ENCODE measurements at places on chromosomes 3 and 15.

DNA sequence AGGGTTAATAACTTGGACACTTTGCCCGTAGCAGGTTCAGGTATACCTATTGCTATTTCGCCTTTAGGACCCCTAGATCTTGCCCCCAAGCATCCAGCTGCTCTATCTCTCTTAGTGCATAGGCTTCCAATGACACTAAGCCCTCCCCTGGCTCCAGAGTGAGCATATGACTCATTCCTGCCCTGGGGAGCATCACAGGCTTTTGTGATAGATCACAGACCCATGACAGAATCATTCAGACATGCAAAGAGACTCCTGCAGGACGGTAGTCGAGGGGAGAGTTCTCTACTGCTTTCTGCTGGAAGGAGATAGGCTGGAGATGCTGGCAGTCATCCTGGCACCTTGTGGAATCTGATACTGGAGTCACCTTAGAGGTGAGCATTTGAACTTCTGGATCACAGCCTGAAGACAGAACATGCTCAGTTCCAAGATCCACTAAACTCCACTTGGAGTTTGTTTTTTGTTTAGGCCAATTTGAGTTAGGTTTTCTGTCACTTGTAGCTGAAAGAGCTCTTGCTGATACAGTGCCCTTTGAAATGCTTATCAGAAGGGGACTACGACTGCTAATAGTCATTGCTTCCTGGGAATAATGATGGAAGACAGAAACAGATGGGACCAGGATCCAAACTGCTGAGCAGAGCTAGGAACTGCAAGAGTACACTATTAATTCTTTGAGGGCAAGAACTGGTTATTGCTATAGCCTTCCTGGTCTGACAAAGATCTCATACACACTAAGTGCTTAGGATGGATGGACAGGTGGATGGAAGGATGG, 11.0 kb downstream of the LYSMD2 start:
- peak; percentile 92 for DNase-seq

- DNase-seq: peak; percentile 82
These were observed 42.7 kb upstream of the PRICKLE2 start for GRCh38 chr3:64267721-64268604.

GRCh38 chr3:165920984-165921383, 83.8 kb upstream of the BCHE start:
- no peak for DNase-seq

DNA sequence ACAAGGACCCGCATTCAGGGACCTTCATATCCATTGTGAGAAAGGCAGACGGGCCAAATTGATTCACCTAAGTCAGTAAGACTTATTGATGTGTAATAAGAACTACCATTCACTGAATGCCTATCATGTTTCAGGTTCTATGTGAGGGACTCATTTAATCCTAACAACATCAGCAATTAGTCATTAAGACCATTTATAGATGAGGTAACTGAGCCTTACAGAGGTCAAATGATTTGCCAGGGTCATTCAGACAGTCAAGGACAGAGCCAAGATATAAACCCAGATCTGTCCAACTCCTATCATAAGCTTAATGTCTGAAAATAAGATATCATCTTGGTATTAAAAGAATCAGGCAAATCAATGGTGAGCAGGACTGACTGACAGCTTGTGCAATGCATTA, 453.8 kb downstream of the MAGI1 start:
- DNase-seq: no peak

DNA sequence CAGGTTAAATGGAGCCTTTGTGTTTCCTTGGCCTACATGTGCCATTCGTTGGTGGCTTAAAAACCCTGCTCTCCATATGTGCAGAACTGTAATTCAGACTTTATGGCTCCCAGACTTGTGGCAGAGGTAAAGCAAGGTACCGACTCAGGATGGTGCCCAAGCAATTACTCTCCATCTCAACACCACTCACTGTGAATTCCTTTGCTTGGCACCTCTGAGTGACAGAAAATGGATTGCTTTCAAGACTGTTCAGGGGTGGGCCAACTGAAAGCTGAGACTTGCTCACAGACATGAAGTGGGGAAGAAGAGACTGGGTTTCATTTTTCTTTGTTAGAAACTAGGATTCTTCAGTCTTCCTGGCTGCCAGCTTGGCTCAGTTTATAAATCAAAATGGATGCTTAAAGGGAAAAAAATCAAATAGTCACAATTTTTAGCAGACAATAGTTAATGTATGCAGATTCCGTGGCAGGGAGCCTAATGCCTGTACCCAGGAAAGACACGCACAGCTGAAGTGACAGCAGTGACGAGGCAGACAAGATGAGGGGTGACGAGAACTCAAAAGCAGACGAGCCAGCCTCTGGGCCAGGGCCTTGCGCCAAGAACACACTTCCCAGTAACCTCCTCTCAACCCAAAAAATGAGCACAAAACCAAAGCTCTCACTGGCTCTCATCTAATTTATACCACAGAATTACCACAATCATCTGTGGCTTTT, 207.9 kb upstream of the SLC2A2 start:
- no peak for DNase-seq

- DNase-seq: peak; percentile 98
These were observed at the start of gene ATP6V1A for GRCh38 chr3:113746548-113747282. TSS of gene ATP6V1A (plus strand) at chr3:113747035. CDS start at chr3:113778754, 31,719 bp downstream.

DNA sequence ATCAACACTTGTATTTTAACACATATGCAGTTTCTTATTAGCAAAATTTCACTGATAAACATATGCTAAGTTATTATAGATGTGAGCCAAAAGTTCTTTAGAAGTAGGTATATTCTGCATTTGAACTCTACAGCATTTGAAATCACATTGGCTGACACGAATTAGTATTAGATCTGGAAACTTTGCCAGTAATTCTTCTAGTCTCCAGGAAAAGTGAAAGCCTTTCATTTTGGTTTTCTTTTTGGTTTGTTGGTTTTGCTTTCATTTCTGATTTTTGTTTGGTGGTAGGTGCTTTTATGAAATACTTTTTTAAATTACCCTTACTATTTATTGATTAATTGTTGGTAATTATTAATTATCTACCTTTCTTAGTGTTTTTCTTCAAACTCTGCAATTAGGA, 72.9 kb downstream of the RBMS3 start:
- peak; percentile 42 for DNase-seq

GRCh38 chr3:120569222-120570057, 26.7 kb upstream of the NDUFB4 start:
- DNase-seq: no peak

- DNase-seq: no peak
These were observed 241.8 kb downstream of the WNT5A start for GRCh38 chr3:55245351-55245750.

DNA sequence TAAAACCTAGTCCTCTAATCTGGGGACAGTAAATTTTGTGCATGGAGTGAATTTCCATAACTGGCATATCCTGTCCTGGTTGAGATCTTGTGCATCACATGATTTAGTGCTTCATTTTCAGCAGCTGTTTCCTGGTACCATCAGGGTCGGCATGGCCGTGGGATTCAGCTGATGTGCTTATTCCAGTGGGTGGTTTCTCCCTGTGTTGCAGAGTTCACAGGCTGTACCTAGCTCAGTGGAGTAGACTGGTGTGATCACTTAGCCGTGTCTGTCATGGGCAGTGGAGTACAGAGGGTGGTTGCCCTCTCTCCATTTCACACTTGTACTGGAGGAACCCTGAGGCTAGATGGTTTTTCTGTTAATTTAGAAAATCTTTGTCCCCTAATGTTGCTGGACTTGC, 228.5 kb downstream of the PTPRG start:
- no peak for DNase-seq

- DNase-seq: no peak
These were observed 120.4 kb upstream of the IQSEC1 start for GRCh38 chr3:13193320-13194284.

GRCh38 chr3:99928771-99929744, 111.4 kb downstream of the CMSS1 start:
- no peak for DNase-seq

DNA sequence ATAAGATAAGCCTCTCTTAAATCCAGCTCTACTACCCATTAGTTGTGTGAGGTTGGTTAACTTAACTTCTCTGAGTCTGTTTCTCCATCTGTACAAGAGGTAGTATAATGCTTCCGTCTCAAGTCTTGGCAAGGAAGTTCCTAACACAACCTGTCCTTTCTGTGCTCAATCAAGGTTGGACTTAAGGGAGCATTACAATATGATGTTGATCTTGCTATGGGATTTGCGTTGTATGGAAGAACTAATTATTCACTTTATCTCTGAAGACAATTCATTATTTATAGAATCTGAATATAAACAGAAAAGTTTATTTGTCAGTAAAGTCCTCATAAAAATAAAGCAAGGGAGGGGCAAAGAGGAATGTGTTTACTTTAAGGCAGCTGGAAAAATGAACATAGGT, 18.9 kb upstream of the SPTSSB start:
- DNase-seq: no peak

DNA sequence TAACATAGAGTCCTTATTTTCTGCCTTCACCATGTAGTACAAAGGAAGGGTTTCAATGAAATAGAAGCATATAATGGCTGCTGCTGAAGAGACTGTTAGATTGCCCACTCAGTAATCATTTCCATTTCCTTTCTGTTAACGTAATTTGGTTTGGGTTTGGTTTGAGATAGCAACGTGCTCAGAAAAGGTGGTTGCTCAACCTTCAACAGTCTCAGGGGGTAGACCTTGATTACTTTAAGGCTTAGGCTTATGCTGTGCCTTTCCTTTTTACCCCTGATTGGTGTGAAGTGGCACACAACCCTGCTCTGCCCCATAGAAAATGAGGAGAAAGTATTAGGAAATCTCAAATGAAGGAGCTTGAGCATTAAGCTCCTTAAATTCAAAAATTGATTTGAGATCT, 163.7 kb upstream of the TP63 start:
- no peak for DNase-seq

GRCh38 chr15:81758818-81759284, 287.0 kb downstream of the MEX3B start:
- DNase-seq: no peak

- DNase-seq: peak; percentile 60
These were observed 87.2 kb downstream of the TJP1 start for GRCh38 chr15:29734917-29735572.

DNA sequence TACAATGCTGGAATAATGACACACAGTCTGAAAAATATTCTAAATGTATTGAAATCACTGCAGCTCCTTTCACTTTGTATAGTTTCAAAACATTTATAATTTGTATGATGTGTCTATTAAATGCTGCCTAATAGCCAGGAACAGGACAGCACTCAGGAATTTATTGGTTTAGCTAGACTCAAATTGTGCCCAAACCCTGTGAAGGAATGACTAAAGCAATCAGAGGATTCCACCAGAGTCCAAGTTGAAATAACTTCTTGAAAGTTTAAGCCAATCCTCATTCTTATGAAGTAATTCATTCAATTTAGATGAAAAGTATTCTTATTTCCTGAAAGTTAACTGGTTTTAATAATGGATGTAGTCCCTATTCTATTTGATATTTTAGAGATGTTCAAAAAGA, 267.0 kb downstream of the ZMAT3 start:
- DNase-seq: no peak

DNA sequence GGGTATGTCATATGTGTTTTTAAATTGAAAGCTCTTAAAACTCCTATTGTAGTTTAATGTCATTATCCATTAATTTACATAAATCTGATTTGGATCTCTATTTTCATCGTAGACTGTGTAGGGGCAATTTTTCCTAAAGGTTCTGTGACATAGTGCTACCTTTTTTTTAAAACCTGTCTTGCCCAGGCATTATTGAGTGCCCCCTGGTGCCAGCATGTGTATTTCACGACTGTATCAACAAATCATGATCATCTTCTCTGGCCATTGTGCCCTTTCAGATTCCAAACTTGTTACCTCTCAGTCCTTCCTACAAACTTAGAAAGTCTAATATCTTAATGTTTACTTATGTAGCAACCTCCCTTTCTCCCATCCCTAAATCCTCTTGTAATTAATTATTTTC, 97.2 kb upstream of the FLNB start:
- DNase-seq: no peak

DNA sequence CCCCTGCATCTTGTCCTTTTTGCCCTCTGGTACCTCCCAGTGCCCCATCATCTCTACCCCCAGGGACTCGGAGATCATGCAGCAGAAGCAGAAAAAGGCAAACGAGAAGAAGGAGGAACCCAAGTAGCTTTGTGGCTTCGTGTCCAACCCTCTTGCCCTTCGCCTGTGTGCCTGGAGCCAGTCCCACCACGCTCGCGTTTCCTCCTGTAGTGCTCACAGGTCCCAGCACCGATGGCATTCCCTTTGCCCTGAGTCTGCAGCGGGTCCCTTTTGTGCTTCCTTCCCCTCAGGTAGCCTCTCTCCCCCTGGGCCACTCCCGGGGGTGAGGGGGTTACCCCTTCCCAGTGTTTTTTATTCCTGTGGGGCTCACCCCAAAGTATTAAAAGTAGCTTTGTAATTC, 1.5 kb downstream of the SERF2 start:
- no peak for DNase-seq

DNA sequence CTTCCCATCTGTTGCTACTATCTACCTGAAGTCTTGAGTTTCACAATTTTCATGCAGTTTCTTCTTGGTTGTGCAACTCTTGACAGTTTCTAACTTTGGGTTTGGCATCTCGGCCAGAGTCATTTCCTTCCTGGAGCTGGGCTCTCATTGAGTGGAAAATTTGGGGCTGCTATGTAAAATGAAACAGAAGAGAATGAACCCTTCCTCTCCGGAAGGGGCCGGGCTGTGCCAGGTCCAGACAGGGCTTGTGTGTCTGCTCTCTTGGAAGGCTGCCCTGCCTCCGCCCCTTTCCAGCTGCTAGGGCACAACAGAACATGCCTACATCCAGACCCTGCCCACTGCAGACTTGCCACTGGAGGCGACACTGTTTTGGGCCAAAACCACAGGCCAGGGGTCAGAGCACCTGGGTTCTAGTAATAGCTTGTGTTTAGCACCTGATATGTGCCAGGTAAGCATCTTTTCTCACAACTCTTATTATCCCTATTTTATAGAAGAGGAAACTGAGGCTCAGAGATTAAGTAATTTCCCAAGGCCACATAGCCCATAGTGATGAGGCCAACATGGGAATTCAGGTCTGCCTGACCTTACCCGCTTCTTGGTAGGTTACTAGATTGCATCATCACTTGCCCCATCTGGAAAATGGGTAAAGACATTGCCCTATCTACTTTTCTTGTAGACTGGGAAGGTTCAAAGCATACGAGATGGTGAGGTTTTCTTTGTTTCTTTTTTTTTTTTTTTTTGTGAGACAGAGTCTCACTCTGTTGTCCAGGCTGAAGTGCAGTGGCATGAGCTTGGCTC, 25.0 kb downstream of the IRAK2 start:
- DNase-seq: peak; percentile 82

GRCh38 chr15:78868366-78868765, 4.3 kb upstream of the MORF4L1 start:
- no peak for DNase-seq

- DNase-seq: no peak
These were observed 355.0 kb downstream of the ERC2 start for GRCh38 chr3:56113231-56113630.

GRCh38 chr3:128481438-128481942, 11.5 kb downstream of the GATA2 start:
- peak; percentile 7 for DNase-seq

DNA sequence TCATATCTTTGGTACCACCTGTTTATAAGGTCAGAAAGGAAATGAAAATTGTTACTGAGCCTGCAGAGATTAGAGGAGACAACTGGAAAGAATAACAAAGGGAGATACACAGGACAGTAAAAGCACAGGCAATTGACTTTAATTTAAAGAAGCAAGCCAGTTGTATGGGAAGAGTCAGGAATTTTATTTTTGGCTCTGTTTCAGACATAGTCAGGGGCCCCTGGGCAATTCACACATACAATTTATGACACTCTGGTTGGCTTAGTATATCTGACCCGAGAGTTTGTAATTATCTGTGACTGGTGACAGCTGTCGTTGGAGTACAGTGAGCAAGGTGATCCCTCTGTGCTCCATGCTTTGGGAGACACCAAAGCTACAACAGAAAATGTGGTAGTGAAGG, 591.9 kb upstream of the NECTIN3 start:
- no peak for DNase-seq
